ENCODE measurements at places on chromosomes 3 and 15.

DNA sequence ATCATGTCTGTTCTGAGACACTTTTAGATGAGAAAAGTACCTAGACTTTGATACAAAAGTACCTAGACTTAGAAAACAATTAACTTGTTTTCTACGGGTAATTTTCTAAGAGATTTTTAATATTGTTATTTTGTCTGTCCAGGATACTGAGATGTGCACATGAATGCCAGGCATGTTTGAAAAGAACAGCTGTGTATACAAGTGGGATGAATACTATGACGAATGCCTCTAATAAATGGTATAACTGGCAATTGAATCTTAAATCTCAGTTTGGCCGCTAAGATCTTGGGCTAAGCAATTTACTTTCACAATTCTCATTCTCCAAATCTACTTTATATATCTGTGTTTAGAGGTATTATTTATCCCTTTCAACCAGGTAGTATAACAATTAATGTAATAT is 207.4 kb downstream of the CBLB start:
- no peak for DNase-seq

DNA sequence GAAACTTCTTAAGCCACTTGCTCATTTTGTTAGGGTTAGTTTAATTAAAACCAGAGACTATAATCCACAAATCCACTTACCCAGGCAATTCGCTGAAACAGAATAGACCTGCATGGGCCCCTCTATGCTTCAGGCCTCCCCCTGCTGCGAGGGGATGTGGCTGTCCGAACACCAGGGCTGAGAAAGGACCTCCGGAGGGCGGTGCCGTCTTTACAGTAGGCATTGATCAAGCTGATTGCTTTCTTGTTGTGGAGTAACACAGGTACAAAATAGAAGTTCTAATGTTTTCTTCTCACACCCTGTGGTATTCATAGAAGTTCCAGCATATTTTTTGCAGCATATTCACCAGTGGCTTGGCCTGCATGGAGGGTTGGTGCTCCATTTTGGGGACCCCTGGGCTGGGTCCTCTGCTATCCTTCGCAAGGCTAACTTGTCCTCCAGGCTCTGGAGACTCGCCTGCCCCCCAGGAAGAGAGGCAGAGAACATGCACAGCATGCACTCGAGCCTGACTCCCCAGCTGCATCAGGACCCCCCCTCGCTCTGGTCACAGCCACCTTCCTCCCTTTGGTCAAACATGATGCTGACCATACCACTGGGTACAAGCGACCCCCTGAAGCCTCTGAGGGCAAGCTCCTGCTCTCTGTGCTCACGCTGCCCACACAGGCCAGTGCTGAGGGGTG is 55.3 kb downstream of the TPRA1 start:
- DNase-seq = no peak

GRCh38 chr3:39707314-39707909 is 102.0 kb upstream of the MYRIP start:
- peak; percentile 10 for DNase-seq

- DNase-seq = no peak
These were observed 72.7 kb upstream of the RPL32 start for GRCh38 chr3:12914088-12914487.

GRCh38 chr3:27010834-27011233 is 358.3 kb downstream of the NEK10 start:
- DNase-seq = no peak

DNA sequence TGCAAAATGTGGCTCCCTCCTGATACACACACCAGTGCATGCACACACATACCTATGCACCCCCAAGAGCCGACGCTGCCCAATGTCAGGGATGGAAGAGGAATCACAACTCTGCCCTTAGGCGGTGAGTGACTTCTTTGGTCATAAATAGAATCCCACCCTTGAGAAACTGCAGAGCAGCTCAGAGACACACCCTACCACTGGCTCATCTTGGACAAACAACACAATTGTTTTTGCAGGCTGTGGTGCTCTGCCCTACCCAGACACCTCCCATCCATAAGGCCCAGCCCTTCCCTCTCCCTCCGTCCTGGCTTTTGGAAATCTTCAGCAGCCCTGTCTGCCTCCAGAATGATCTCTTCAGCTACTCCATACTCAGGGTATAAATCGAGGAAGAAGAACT is 73.8 kb upstream of the HRH1 start:
- DNase-seq = no peak

- peak; percentile 43 for DNase-seq
These were observed 79.3 kb downstream of the ATP10A start for GRCh38 chr15:25783607-25784540.

DNA sequence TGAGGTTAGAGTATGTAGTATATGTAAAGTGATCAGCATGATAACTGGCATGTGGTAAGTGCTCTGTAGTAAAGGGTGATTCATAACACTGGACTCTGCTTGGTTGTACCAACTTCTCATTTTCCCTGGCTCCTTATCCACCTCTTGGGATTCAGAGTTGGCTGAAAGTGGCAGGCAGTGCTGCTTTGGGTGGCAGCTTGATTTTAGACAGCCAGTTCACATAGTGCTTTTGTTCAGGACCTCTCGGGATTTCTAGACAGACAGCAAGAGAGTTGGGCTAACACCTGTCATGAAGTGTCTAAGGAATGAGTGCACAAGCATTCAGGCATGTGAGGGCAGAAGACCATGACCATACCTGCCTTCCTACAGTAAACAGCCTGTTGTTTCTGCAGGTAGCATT is 69.0 kb downstream of the RBM6 start:
- DNase-seq = no peak

DNA sequence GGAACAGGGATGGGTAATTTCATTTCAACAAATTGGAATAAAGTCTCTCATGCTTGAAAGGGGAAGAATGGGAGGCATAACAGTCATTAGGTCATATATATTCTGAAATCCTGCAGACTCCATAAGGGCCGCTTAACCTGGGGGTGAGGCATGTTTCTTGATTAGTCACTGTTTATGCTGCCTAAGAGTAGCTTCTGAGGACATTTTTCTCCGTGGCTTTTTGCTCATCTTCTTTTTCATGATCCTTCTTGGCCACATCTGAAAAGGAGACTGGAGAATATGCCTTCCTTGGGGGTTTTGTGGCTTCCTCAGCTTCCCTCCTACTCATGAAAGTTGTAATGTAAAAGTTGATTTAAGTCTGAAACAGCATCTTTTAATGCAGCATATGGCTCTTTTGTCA is 20.0 kb upstream of the CFAP20DC start:
- no peak for DNase-seq
